PC-9 (cell line): ENCODE measurements at places on chromosomes 6 and 20. TPM values are rescaled to one million over a fixed set of nuclear protein-coding genes. Genes with fewer than 3 reads are reported as not detected.

Gene KHDC1
- 14.3 and 16.2 TPM in 2 replicates for total RNA-seq

DNA sequence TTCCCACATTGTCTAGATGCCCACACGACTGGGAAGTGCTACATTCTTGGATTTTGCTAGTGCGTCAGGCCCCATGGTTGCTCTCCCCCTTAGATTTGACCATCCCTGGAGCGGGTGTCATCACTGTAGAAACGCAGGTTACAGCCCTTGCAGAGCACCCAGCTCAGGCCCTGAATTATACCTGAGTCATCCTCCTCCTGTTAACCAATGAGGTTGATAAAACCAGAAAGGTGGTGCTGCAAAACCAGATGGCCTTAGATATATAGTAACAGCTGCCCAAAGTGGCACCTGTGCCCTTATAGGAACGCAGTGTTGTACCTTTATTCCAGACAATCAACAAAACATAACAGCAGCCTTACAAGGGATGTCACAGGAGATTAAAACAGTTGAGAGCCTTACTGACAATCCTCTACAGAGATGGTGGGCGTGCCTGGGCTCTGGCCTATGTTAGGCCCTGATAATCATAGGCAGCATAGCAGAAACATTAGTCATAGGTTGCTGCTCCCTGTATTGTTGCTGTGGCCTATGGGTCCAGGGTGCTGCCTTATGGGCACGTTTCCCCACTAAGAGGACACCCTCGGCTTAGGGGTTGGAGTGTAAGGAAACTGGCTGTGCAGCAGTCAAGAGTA, 33.6 kb upstream of the HSF2 start:
- no peaks in the 10 kb centered on the region for H3K4me1 ChIP-seq
- H3K27me3 ChIP-seq, result no peaks in the 10 kb centered on the region
- H3K36me3 ChIP-seq, result no peaks in the 10 kb centered on the region

DNA sequence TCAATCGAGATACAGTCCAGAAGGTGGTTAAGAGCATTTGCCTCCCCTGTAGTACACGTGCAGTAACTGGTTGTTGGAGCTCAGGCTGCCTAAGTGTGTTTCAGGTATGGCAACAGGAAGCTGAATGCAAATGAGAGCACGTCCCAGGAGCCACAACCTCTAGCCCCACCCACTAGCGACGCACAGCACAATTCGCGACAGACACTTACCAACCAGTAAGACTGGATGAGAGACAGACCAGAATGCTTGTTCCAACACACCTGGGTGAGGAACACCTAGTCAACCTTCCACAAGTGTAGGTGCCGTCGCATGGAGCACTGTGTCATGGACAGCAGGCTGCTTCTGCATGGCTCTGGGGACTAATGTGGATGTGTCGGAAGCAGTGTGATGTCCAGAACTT, 7.2 kb upstream of the SERPINB1 start:
- H3K36me3 ChIP-seq, result no peaks in the 10 kb centered on the region
- H3K4me1 ChIP-seq, result peaks cover 29% of the 10 kb centered on the region
- no peaks in the 10 kb centered on the region for H3K27me3 ChIP-seq
- no peak overlapping the region for H3K4me3 ChIP-seq
- H3K27ac ChIP-seq, result no peak overlapping the region
- no peak for DNase-seq

GRCh38 chr20:36126836-36127527, 27.6 kb upstream of the EPB41L1 start:
- no peak overlapping the region for H3K4me3 ChIP-seq

Gene COL11A2
- 2.2 and 3.4 TPM in 2 replicates for total RNA-seq

GRCh38 chr6:4999586-4999985, 4.3 kb downstream of the RPP40 start:
- no peak for DNase-seq
- H3K36me3 ChIP-seq, result no peaks in the 10 kb centered on the region
- H3K27me3 ChIP-seq, result no peaks in the 10 kb centered on the region
- H3K4me1 ChIP-seq, result no peaks in the 10 kb centered on the region

Gene DDX43
- total RNA-seq, result 3.1 and 5.0 TPM in 2 replicates

DNA sequence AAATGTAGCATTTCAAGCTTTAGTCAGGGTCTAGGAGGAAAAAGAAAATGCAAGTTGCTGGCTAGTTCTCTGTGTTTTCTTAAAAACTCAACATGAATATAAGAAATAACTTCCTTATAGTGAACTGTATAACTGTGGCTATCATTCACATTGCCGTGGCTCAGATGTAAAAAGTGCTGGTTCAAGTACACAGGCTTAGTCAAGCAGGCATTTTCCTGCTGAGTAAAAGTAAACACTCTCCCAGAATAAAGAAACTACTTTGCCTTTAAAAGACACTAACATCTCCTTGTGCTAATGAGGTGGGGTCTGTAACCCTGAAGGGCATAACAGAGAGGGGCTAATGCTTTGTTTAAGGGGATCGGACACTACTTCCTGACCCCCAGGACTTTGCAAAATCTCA, 3.3 kb downstream of the ATP5F1E start:
- DNase-seq, result no peak
- H3K4me1 ChIP-seq, result peaks cover 45% of the 10 kb centered on the region
- no peaks in the 10 kb centered on the region for H3K27me3 ChIP-seq
- no peak overlapping the region for H3K4me3 ChIP-seq
- peak overlapping the region; percentile 4; the same call in 1 of the 2 replicates for H3K27ac ChIP-seq
